ENCODE measurements at places on chromosomes 3 and 15. TPM values are rescaled to one million over a fixed set of nuclear protein-coding genes. Genes with fewer than 3 reads are reported as not detected.

DNA sequence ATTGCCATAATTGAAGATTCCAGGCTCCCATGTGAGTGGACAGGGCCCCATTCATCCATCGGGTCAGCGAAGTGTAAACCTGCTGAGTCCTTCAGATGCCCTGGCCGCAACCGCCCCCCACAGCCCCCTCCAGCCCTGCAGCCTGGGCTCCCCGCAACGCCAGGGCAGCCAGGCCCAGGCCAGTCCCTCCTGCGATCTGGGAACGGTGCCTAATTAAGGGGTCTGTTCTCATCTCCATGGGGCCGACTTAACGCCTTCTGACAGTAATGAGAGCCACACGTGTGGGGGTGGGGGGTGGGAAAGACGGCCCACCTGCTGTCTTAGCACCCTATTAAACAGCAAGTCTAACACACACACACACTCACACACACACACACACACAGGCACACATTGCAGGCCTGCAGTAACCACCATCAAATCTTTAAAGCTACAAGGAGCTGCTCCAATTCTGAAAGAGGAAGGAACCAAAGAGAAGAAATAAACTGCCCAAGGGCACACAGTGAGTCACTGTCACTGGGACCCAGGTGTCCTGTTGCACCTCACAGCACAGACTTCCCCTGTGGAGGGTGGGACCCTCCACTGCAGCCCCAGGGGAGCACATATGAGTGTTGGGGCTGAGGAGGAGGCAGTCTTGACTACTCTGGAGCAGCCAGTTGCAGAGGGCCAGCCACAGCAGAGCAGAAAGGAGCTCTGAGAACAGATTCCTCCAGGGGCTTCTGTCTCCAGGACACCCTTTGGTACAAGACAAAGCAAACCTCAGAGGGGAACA, 31.8 kb upstream of the HES1 start:
- no peak for DNase-seq

- no peak for DNase-seq
Observed at GRCh38 chr3:52432225-52432624, 12.7 kb downstream of the SEMA3G start.

DNA sequence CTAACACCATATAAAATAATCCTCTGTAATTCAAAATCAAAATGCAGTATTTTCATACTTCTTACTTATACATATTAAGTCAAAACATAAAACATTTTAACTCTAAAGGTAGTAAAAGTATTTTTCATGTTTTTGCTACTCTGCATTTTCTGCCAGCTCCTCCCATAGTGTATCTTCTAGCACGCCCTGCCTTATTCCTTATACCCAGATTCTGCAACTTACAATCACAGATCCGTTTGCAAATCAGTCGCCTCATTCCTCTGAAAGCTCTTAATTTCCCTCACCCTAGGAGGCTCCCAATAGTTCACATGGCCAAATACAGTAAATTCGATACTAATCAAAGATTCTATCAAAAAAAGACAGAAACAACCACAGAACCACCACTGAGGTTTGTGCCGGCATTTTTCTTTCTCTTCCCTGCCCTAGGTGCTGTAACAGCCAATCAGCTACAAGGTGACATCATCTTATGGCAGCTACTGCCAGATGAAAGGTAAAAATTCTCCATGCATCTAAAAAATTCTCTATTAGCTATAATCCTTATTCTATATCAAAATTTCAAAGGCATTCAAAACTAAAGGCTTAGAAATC, 72.9 kb downstream of the CLASP2 start:
- peak; percentile 41 for DNase-seq

DNA sequence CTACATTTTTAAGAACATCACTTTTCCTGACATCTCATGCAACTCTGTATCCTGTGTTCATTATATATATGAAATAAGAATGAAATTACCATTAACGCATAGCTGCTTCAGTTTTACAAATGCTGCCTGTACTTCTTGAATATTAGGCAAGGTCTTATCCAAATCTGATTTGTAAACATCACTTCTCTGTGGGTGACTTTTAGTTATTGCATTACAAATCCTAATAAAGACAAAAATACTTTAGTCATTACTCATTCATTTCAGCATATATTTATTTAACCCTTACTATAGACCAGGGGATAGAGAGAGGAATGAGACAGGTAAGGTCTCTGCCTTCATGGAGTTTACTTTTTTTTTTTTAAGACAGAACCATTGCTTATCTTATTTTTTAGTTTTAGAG, 36.8 kb downstream of the MTMR10 start:
- no peak for DNase-seq

GRCh38 chr3:104437131-104437750, 929.5 kb upstream of the ALCAM start:
- DNase-seq: no peak

DNA sequence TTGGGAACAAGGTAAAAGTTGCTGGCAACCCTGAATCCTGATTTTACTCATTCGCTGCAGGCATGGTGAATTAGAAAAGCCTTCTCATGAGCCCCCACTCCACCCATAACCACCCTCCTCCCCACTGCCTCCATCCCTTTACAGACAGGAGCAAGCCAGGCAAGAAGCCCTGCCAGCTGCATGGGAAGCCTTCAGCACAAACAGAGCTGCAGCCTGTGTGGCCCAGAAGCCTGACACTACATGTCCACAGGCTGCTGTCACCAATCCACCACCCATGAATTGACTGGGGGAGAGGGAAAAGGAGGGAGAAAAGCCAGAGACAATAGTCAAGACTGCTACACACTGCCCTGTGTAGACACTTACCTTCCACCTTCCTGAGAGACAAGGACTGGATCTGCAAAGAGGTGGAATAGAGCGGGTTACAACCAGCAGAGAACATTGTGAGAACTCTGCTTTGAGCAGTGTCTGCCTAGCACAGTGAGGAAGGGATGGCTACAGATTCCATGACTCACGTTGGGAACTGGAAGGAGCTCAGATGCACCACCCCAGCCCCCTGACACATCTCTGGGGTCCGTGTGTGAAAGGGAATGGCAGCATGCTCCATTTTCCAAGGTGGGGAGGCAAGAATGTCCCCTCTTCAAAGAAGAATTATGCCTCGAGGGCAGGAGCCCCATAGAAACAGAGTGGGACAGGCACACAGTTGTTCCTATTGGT, 33.9 kb downstream of the DZIP1L start:
- DNase-seq: no peak

- DNase-seq: peak; percentile 34
Observed at GRCh38 chr3:177603148-177603603, 405.9 kb upstream of the TBL1XR1 start.

DNA sequence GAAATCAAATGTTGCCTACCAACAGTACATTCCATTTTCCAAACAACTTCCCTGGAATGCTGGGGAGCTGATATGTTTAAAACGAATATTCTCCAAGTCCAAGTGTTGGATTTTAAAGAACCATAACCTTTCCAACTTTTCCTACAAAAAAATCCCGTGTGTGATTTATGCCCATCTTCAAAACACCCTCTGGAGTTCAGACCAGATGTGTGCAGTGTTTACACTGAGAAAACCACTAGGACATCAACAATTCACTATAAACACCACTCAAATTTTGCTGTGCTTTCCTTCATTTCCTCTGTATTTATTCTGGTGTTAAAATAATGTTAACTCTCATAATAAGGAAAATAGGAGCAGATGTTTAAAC, 2.4 kb downstream of the VGLL4 start:
- peak; percentile 49 for DNase-seq

DNA sequence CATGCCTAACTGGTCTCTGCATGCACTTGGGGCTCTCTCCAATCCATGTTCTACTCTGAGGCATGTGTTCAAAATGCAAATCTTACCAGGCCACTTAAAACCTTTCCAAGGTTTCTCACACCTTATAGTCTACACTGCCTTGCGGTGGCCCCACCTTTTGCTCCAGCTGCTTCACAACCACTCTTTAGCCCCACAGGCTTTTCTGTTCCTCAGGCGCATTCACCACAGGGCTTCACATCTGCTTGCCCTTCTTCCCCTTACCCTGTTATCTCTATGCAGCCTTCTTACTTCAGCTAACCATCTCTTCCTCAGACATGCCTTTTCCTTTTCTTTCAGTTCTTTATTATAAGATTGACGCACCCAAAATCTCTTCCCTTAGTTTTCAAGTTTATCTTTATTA, 37.8 kb downstream of the MINDY4B start:
- no peak for DNase-seq

- no peak for DNase-seq
Observed at GRCh38 chr3:44880284-44880683, 5.9 kb downstream of the TGM4 start.

GRCh38 chr15:69150841-69151240, 9.6 kb upstream of the GLCE start:
- DNase-seq: no peak

GRCh38 chr3:55622116-55622515, 135.0 kb upstream of the WNT5A start:
- DNase-seq: no peak

GRCh38 chr15:51938286-51938685, 33.3 kb downstream of the LEO1 start:
- no peak for DNase-seq

- peak; percentile 45 for DNase-seq
Observed at GRCh38 chr15:37076543-37076942, 23.8 kb downstream of the MEIS2 start.

- DNase-seq: no peak
Observed at GRCh38 chr3:192573240-192573639, 154.1 kb downstream of the FGF12 start.

- no peak for DNase-seq
Observed at GRCh38 chr3:114186501-114186900, 7.6 kb upstream of the DRD3 start.

- peak; percentile 41 for DNase-seq
Observed at GRCh38 chr3:171358181-171358880, 101.9 kb downstream of the TNIK start.

GRCh38 chr3:38365469-38366062, 19.0 kb downstream of the XYLB start:
- no peak for DNase-seq

- DNase-seq: no peak
Observed at GRCh38 chr3:126580746-126581145, 22.0 kb upstream of the C3orf22 start.

DNA sequence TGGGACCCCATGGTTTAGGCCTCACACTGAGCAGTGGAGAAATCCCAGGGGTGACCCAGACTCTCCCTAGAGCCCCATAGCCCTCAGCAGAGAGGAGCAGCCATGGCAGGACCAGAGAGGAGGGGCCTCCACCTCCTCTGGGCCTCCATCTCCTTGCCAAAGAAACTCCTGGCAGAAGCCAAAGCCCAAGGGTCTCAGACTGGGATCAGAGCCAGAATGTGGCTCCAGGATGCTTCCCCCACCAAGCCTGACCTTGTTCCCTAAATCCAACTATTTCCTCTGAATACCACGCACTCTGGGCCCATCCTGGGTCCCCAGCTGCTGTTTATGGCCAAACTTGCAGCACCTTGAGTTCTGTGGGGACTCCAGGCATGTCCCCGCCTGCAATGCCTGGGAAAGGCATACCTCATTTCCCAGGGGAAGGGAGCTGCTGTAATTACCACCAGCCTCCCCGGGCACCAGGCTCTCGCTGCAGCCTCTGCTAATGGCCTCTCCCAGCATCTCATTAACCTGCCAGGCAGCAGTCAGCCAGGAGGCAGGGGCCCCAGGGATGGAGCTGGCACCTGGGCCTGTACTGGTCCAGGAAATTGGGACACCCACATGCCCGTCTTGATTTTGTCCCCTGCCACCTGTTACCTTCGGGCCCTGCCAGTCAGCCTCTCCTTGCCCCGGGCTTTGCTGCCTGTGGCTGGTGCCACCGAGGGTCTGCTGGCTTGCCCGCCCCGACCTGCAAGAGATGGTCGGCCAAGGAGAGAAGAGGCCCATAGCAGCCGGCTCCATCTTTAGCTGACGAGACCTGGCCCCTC, 4.6 kb downstream of the CCDC9B start:
- DNase-seq: no peak

- no peak for DNase-seq
Observed at GRCh38 chr3:126983276-126983652, 349 bp downstream of the PLXNA1 start.

GRCh38 chr3:126151562-126152302, 28.7 kb downstream of the ALDH1L1 start:
- no peak for DNase-seq

The GRAMD2A gene
- 0.29 TPM for total RNA-seq

The UNC13C gene
- not detected for total RNA-seq

The TPM1 gene
- total RNA-seq: 558 TPM

The INO80 gene
- total RNA-seq: 22.9 TPM

The PPP1R14D gene
- total RNA-seq: not detected

The LRRN1 gene
- total RNA-seq: not detected

The MST1R gene
- total RNA-seq: 1.5 TPM

The CD80 gene
- total RNA-seq: not detected

The XYLB gene
- 6.1 TPM for total RNA-seq

The GPR62 gene
- 0.15 TPM for total RNA-seq

The VEPH1 gene
- 136 TPM for total RNA-seq

Measured in endothelial cell of umbilical vein (primary cell).